Neural progenitor cell (in vitro differentiated cells): ENCODE measurements at places on chromosomes 3 and 15. TPM values are rescaled to one million over a fixed set of nuclear protein-coding genes. Genes with fewer than 3 reads are reported as not detected.

- no peak for DNase-seq
- H3K4me3 ChIP-seq: no peak overlapping the region
- H3K27ac ChIP-seq: no peak overlapping the region
- no peaks in the 10 kb centered on the region for H3K27me3 ChIP-seq
- no peaks in the 10 kb centered on the region for H3K4me1 ChIP-seq
- H3K36me3 ChIP-seq: no peaks in the 10 kb centered on the region
Observed at GRCh38 chr15:42590619-42591237, 15.3 kb downstream of the STARD9 start.

- peak overlapping the region; percentile 77 for H3K27ac ChIP-seq
- no peaks in the 10 kb centered on the region for H3K27me3 ChIP-seq
- no peaks in the 10 kb centered on the region for H3K36me3 ChIP-seq
Observed at GRCh38 chr3:129305592-129306091, 27.0 kb downstream of the HMCES start.

DNA sequence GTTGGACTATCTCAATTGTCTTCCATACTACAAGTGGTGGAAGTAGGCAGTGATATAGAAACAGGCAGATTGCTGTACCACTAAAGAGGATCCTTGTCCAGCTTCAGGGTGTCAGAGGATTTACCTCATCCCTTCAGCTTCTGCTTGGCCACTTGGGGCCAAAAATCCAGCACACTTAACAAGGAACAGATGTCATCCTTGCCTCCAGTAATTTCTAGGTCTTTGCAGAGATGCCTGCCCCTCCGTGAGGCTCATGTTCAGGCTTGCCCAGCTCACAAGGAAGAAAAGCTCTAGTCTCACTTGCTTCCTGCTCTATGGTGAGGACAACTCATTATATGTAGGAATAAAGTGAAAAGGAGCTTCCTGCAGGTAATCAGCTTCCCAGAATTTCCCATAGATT, 510.3 kb downstream of the EPHA3 start:
- DNase-seq: no peak
- H3K27me3 ChIP-seq: no peaks in the 10 kb centered on the region
- no peak overlapping the region for H3K27ac ChIP-seq
- no peaks in the 10 kb centered on the region for H3K4me1 ChIP-seq

DNA sequence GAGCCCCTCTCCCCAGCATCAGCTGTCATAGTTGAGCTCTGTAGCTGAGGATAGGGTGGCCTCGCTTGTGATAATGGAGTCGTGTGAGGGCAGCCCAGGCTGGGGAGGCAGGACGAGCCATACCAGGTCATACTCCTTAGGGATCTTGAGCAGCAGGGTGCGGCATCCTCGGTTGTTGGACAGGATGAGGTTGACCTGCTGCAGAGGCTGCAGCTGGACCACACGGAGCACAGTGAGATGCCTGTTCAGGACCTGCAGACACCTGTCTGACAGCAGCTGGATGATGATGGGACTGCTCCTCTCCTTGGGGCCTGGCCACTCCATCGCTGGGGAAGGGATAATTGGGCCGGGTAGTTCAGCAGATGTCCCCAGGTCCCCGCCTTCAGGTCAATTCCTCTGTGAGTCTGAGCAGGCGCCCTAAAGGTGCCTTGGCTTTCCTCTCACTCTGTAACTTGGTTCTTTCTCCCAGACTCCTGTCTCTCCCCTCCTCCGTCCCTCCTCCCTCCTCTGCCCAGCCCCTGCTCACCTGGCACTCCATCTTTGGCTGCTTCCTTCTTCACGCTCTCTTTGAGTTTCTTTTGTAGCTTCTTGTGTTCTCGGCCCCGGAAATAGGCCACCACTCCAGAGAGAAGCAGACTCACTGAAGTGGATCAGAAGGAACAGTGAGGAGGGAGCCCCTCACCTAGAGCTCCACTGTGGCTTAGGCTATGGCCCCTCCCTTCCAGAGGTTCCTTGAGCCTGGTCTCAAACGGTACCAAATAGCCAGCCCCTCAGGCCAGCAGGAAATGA, 7.8 kb downstream of the DUOX2 start:
- no peaks in the 10 kb centered on the region for H3K36me3 ChIP-seq
- H3K27ac ChIP-seq: no peak overlapping the region
- H3K4me1 ChIP-seq: peaks cover 1% of the 10 kb centered on the region
- H3K27me3 ChIP-seq: peaks cover 51% of the 10 kb centered on the region
- DNase-seq: no peak

- H3K27ac ChIP-seq: no peak overlapping the region
- H3K4me1 ChIP-seq: no peaks in the 10 kb centered on the region
- H3K27me3 ChIP-seq: no peaks in the 10 kb centered on the region
Observed at GRCh38 chr3:22450786-22451400, 699.9 kb upstream of the ZNF385D start.

The STAC gene
- total RNA-seq: 6.5 and 9.6 TPM in 2 replicates

The LMAN1L gene
- not detected in 2 replicates for total RNA-seq

The LIPC gene
- not detected in 2 replicates for total RNA-seq

The CX3CR1 gene
- 0.06 TPM in 1 of 2 replicates, not detected in the other for total RNA-seq

The SLC6A11 gene
- total RNA-seq: 0.86 and 1.2 TPM in 2 replicates

- peaks cover 10% of the 10 kb centered on the region for H3K36me3 ChIP-seq
- no peaks in the 10 kb centered on the region for H3K4me1 ChIP-seq
- H3K4me3 ChIP-seq: no peak overlapping the region
- H3K27me3 ChIP-seq: no peaks in the 10 kb centered on the region
Observed at GRCh38 chr15:63678393-63678792, 81.2 kb downstream of the FBXL22 start.

- H3K4me1 ChIP-seq: no peaks in the 10 kb centered on the region
- no peaks in the 10 kb centered on the region for H3K36me3 ChIP-seq
- no peak overlapping the region for H3K4me3 ChIP-seq
Observed at GRCh38 chr3:194541483-194541882, 54.7 kb upstream of the ATP13A3 start.

The GRIP2 gene
- total RNA-seq: 0.25 TPM in 1 of 2 replicates, not detected in the other

DNA sequence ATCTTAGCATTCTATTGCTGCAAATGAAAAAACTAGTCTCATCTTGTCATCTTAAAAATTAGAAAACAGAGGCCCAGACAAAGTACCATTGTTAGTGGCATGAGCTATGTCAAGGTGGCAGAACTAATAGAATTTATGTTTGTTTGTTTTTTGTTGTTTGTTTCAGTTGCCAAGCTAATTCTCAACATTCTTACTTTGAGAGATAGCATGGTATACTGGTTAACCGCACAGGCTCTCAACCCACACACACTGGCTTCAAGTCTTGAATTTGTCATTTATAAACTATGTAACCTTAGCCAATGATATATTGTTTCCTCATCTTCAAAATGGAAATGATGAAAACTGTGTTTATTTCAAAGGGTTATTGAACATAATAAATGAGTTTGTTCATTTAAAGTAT, 367.6 kb upstream of the PLSCR5 start:
- DNase-seq: no peak
- no peaks in the 10 kb centered on the region for H3K27me3 ChIP-seq
- H3K27ac ChIP-seq: no peak overlapping the region
- no peak overlapping the region for H3K4me3 ChIP-seq

GRCh38 chr15:40087991-40088928, 20.4 kb downstream of the BMF start:
- peaks cover 65% of the 10 kb centered on the region for H3K4me1 ChIP-seq
- H3K4me3 ChIP-seq: peak overlapping the region; percentile 31
- no peaks in the 10 kb centered on the region for H3K36me3 ChIP-seq
- peak overlapping the region; percentile 38 for H3K27ac ChIP-seq

- H3K4me1 ChIP-seq: no peaks in the 10 kb centered on the region
- no peak overlapping the region for H3K4me3 ChIP-seq
- no peak overlapping the region for H3K27ac ChIP-seq
- H3K27me3 ChIP-seq: no peaks in the 10 kb centered on the region
Observed at GRCh38 chr3:89340408-89340807, 233.0 kb downstream of the EPHA3 start.

The GNAT1 gene
- total RNA-seq: 0.03 TPM in 1 of 2 replicates, not detected in the other

- H3K4me1 ChIP-seq: peaks cover 7% of the 10 kb centered on the region
- H3K4me3 ChIP-seq: peak within 1 kb of the TSS; percentile 52
- H3K27me3 ChIP-seq: peaks cover 100% of the 10 kb centered on the region
- no peak within 1 kb of the TSS for H3K27ac ChIP-seq
- no peaks in the 10 kb centered on the region for H3K36me3 ChIP-seq
Observed at GRCh38 chr3:134650431-134651346, at the start of gene KY. TSS of gene KY (minus strand) at chr3:134651022. CDS start at chr3:134650960, 62 bp downstream.

GRCh38 chr3:17741621-17742101, 770 bp downstream of the TBC1D5 start:
- H3K36me3 ChIP-seq: no peaks in the 10 kb centered on the region
- H3K27me3 ChIP-seq: no peaks in the 10 kb centered on the region
- peaks cover 18% of the 10 kb centered on the region for H3K4me1 ChIP-seq
- H3K27ac ChIP-seq: peak overlapping the region; percentile 98
- H3K4me3 ChIP-seq: peak overlapping the region; percentile 62

The PTX3 gene
- 9.0 and 9.1 TPM in 2 replicates for total RNA-seq

DNA sequence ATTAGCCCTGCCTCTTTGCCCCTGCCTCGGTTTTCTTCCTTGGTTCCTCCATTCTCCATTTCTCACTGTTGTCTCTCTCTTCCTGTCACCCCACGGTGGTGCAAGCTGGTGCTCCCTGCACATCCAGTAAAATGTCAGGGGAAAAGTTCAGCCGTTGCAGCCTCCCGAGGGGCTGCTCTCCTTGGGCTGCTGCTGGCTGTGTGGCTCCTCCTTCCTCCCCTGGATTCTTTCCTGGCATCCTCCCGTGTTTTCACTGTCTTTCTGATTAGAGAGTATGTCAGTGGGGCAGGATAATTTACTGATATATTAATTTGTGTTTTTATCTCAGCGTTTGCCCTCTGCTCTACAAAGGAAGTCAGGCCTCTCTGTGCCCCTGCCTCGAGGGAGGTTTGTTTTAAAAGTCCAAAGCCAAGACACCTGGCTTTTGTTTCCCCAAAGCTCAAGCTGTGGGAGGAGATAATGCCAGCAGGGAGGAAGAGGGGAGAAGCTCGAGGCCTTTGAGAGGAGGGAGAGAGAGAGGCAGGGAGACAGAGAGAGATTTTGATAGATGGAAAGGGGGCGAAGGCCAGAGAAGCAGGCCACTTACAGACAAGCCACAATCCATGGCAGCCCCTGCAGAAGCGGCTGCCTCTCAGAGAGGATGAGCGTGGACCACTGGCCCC, 150.3 kb upstream of the NR2F2 start:
- H3K36me3 ChIP-seq: no peaks in the 10 kb centered on the region
- no peaks in the 10 kb centered on the region for H3K27me3 ChIP-seq
- H3K27ac ChIP-seq: no peak overlapping the region

DNA sequence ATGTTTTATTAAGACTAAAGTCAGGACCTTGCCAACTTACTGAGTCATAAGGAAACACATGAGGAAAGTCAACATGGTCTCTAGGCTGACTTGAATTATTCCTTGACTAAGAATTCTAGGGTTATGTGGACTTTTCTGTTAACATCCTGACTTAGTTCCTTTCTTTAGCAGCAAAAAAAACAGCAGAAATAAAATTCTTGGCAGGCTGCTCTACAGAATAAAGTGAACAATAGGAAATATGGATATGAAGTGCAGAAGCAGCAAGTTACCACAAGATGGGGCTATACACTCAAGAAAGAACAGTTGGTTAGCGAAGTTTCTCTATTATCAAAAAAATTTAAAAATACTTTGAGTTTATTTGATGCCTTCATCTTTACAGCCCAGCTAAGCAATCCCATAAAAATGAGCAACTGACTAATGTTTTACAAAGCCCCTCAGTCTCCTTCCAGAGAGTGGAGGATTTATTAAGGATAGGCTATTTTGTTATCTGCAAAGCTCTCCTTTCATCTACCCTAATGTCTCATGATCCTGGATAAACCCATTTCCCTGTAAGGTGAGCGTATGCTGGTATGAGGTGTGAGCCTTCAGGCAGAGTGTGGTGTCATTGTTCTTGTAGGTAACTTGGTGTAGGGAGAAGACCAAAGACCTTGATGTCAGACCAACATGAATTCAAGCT, 23.1 kb upstream of the MCCC1 start:
- no peaks in the 10 kb centered on the region for H3K4me1 ChIP-seq
- H3K27me3 ChIP-seq: peaks cover 11% of the 10 kb centered on the region
- no peak overlapping the region for H3K27ac ChIP-seq
- H3K4me3 ChIP-seq: no peak overlapping the region
- peak; percentile 51 for DNase-seq
- H3K36me3 ChIP-seq: no peaks in the 10 kb centered on the region

The C3orf85 gene
- not detected in 2 replicates for total RNA-seq

GRCh38 chr3:127233371-127233770, 40.4 kb downstream of the PRR23E start:
- no peak overlapping the region for H3K27ac ChIP-seq
- peak; percentile 79 for DNase-seq
- H3K27me3 ChIP-seq: no peaks in the 10 kb centered on the region
- no peak overlapping the region for H3K4me3 ChIP-seq
- H3K4me1 ChIP-seq: no peaks in the 10 kb centered on the region

DNA sequence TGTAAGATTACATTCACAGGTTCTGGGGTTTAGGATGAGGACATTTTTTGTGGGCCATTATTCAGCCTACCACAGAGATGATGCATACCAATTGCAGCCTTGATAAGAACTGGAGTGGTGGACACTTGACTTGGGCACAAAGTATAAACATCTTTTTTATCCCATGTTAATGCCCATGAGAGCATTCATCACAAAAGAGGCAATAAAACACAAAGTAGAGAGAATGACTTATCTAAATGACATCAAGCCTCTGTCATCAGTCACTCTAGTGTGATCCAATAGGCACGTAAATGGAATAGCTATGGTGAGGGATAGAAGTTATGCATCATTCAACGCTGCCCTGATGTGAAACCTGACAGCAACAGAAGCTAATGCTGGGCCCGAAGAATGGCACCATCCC, 25.8 kb downstream of the VEPH1 start:
- no peaks in the 10 kb centered on the region for H3K4me1 ChIP-seq
- H3K4me3 ChIP-seq: no peak overlapping the region
- no peaks in the 10 kb centered on the region for H3K27me3 ChIP-seq
- H3K27ac ChIP-seq: no peak overlapping the region

- no peak overlapping the region for H3K27ac ChIP-seq
- no peaks in the 10 kb centered on the region for H3K36me3 ChIP-seq
- DNase-seq: no peak
Observed at GRCh38 chr3:62556121-62556815, 182.9 kb upstream of the FEZF2 start.

DNA sequence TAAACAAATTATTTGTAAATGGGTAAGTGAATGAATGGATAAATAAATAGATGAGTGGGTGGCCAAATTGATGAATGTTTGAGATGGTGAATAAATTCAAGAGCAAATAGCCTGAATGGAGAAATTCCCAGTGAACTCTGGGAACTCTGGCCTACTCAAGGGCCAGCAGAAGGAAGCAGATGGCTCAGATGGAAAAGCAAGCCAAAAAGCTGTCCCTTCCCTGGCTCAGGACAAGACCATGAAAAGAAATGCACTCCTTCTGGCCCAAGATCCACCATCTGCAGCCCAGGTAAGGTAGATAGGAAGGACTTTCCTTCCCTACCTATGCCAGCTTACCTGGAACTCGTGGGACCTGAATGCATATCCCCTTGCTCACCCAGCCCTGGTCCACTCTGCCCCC, 37.6 kb upstream of the CLDN18 start:
- H3K27me3 ChIP-seq: no peaks in the 10 kb centered on the region
- H3K36me3 ChIP-seq: no peaks in the 10 kb centered on the region
- H3K4me3 ChIP-seq: no peak overlapping the region
- DNase-seq: no peak
- H3K27ac ChIP-seq: no peak overlapping the region
- no peaks in the 10 kb centered on the region for H3K4me1 ChIP-seq

- no peak overlapping the region for H3K27ac ChIP-seq
- no peaks in the 10 kb centered on the region for H3K27me3 ChIP-seq
- no peaks in the 10 kb centered on the region for H3K36me3 ChIP-seq
- no peak overlapping the region for H3K4me3 ChIP-seq
- peaks cover 8% of the 10 kb centered on the region for H3K4me1 ChIP-seq
- no peak for DNase-seq
Observed at GRCh38 chr3:58484045-58484721, 7.7 kb upstream of the KCTD6 start.
